ENCODE measurements at places on chromosomes 13 and 19.
A peak's percentile ranks its signal among the peaks of the same experiment; 100 is the strongest.

- peak; percentile 21 for DNase-seq
Measured at GRCh38 chr13:79404985-79405384, 1.1 kb downstream of the RBM26 start.

DNA sequence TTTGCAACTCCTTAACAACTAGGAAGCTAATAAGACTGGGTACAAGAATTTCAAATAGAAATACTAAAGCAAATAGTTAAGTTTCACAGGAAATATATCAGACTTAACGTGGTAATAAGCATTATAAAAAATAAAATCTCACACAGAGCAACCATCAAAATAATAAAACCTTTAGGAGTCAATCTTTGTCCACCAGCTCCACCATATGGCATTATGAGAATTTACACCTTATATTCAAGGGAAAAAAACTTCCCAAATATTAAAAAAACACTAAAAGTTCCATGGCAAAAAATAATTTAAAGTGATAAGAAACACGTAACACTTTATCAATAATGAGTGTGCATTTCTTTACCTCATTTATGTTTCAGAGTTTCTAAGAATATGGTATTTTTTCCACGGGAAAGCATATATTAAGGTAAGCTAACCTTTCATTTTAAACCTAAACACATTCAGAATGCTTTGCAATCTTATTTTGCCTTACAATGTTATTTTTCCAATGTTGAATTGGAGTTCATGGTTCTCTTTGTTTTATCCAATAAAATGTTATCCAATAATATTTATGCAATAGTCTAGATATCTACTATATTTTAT is 423.2 kb upstream of the SGCG start:
- DNase-seq, result no peak

DNA sequence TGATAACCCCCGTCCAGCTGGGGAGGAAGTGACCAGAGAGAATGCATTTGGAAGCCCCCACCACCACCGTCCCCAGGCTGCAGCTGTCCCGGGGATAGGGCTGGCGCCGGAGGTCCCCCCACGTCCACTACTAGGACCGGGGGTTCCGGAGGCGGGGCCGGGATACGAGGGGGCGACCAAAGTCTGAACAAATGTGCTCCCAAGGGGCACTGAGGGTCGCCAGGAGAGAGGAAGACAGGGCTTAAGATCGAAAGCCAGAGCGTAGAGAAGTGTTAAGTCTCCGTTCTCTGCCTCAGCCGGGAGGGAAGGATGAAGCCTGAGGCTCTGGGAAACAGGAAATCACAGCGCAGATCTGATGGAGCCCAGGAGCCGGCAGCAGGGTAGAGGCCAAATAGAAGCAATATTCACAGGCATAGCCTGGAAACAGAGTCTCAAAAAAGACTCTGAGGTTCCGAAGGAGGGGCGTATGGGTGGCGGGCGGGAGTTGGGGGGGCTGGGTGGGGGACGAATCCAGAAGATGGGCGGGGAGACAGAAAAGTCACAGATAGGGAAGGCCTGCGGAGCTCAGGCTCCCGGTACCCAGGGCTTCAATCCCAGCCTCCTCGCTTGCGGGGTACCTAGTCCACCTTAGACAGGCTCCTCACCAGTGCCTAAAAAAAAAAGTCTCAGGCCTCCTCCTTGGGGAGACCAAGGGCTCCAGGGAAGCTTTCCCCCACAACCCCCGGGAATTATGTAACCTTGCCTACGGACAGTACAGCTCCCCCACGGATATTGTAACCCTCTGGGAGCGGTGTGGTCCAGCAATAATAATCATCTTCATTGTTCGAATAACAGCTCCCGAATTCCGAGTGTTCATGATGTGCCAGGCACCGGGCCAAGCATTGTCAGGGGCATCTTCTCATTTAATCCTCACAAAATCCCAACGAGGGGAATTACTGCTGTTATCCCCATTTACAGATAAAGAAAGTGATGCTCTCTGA is 1.1 kb upstream of the ERF start:
- DNase-seq, result no peak

DNA sequence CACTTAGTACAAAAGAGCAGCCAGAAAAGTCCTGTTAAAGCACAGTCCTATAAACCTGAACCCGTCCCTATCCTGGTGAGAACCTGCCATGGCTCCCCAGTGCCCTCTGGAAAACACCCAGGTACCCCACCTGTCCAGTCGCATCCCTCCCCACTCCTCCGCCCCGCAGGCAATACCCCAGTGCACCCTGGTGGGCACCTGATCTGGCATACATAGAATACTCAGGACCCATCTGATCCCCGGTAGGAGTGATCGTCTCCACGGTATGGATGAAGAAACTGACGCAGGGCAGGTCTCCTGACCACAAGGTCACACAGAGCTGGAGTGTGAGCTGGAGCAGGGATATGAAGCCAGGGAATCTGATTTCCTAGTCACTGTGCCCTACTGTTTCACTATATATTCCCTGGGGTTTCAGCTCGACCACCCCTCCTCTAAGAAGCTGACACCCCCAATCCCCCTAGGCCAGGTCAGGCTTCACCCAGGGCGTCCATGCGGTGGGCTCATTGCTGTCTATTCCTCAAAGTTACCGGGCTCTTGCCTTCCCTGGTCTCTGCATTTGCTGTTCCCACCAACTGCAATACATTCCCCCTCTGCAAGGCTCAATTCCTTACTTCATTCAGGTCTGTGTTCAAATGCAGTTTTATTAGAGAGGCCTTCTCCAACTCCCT is 12.6 kb downstream of the FBXO46 start:
- no peak for DNase-seq

All from GM10248 (cell line).